ENCODE measurements at places on chromosomes 4 and X. TPM values are rescaled to one million over a fixed set of nuclear protein-coding genes. Genes with fewer than 3 reads are reported as not detected.

GRCh38 chrX:72272868-72273267 lies 4.2 kb downstream of the RPS4X start:
- H3K4me3 ChIP-seq = no peak overlapping the region
- peaks cover 79% of the 10 kb centered on the region for H3K36me3 ChIP-seq
- no peak overlapping the region for H3K27ac ChIP-seq
- no peak for DNase-seq

- H3K27ac ChIP-seq = peak overlapping the region; percentile 100
- no peaks in the 10 kb centered on the region for H3K27me3 ChIP-seq
- peaks cover 61% of the 10 kb centered on the region for H3K4me1 ChIP-seq
- no peaks in the 10 kb centered on the region for H3K36me3 ChIP-seq
Observed at GRCh38 chr4:184475498-184475897, 1.1 kb upstream of the IRF2 start.

GRCh38 chr4:38611676-38612075 lies 52.3 kb upstream of the KLF3 start:
- no peak overlapping the region for H3K27ac ChIP-seq
- H3K27me3 ChIP-seq = no peaks in the 10 kb centered on the region
- no peaks in the 10 kb centered on the region for H3K36me3 ChIP-seq
- no peak overlapping the region for H3K4me3 ChIP-seq

DNA sequence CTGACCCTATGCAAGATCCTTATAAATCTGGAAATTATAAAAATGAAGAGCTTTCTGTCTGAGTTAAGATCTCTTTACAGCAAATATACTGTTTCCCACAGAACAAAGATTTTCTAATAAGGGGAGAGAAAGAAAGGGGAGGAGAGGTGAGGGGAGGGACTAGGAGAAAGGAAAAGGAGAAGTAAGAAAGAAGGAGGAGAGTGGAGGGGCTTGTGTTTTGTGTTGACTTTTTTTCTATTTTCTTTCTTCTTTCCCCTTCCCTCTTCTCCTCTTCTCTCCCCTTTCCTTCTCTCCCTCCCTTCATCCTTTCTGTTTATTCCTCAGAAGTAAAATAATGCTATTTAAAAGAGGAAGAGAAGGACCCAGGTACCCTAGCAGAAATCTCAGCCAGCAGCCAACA lies 6.2 kb downstream of the CXCL6 start:
- H3K4me3 ChIP-seq = no peak overlapping the region
- H3K4me1 ChIP-seq = no peaks in the 10 kb centered on the region
- H3K36me3 ChIP-seq = no peaks in the 10 kb centered on the region
- no peak for DNase-seq
- H3K27ac ChIP-seq = no peak overlapping the region

GRCh38 chr4:110753466-110753865 lies 130.6 kb upstream of the PITX2 start:
- no peak overlapping the region for H3K4me3 ChIP-seq
- no peak overlapping the region for H3K27ac ChIP-seq
- no peaks in the 10 kb centered on the region for H3K27me3 ChIP-seq
- DNase-seq = no peak
- H3K36me3 ChIP-seq = no peaks in the 10 kb centered on the region

GRCh38 chrX:123121241-123121640 lies 62.8 kb upstream of the GRIA3 start:
- no peaks in the 10 kb centered on the region for H3K36me3 ChIP-seq
- H3K27me3 ChIP-seq = no peaks in the 10 kb centered on the region
- no peak overlapping the region for H3K4me3 ChIP-seq

GRCh38 chrX:40127052-40127451 lies 29.3 kb upstream of the BCOR start:
- H3K4me3 ChIP-seq = no peak overlapping the region
- H3K27ac ChIP-seq = no peak overlapping the region
- no peaks in the 10 kb centered on the region for H3K27me3 ChIP-seq
- DNase-seq = no peak
- H3K36me3 ChIP-seq = no peaks in the 10 kb centered on the region

GRCh38 chrX:19889582-19890342 lies 2.4 kb upstream of the SH3KBP1 start:
- H3K27ac ChIP-seq = no peak overlapping the region
- H3K4me1 ChIP-seq = peaks cover 25% of the 10 kb centered on the region
- no peak overlapping the region for H3K4me3 ChIP-seq
- H3K36me3 ChIP-seq = no peaks in the 10 kb centered on the region

GRCh38 chr4:169263791-169264392 lies 6.9 kb downstream of the SH3RF1 start:
- no peak overlapping the region for H3K4me3 ChIP-seq
- H3K4me1 ChIP-seq = peaks cover 23% of the 10 kb centered on the region
- H3K27ac ChIP-seq = no peak overlapping the region
- no peak for DNase-seq

- no peaks in the 10 kb centered on the region for H3K27me3 ChIP-seq
- DNase-seq = no peak
- no peaks in the 10 kb centered on the region for H3K36me3 ChIP-seq
- no peak overlapping the region for H3K27ac ChIP-seq
Observed at GRCh38 chr4:75071317-75071716, 138.4 kb downstream of the PARM1 start.

GRCh38 chr4:8029689-8030088 lies 90.0 kb upstream of the AFAP1 start:
- H3K27me3 ChIP-seq = no peaks in the 10 kb centered on the region
- H3K4me1 ChIP-seq = no peaks in the 10 kb centered on the region
- H3K36me3 ChIP-seq = peaks cover 36% of the 10 kb centered on the region
- no peak overlapping the region for H3K27ac ChIP-seq
- DNase-seq = no peak
- no peak overlapping the region for H3K4me3 ChIP-seq

DNA sequence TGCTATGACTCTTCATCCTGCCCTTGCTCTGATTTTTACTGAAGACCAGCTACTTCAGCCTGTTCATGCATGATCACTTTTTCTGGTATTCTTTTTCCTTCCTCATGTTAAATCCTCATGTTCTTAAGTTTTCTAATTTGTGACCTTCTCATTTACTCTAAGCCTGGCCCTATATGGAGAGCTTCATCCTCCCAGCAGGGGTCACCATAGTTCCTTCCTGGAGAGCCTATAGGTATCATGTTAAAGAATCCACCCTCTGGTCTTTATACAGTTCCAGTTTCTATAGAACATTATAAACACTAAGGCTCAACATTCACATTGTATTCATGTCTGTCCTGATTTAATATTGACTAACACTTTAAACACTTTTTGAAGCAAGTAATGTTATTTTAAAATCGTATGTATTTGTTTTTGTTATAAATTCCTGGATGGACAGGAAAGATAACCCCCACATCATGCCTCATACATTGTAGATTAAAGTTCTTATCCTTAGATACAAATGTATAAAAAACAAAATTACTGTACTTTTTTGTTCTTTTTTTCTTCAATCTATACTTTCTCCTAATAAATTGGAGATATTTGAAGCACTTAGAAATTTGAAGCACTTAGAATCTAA lies 53.8 kb upstream of the OTUD4 start:
- no peaks in the 10 kb centered on the region for H3K36me3 ChIP-seq
- peaks cover 5% of the 10 kb centered on the region for H3K4me1 ChIP-seq

- no peaks in the 10 kb centered on the region for H3K36me3 ChIP-seq
- no peaks in the 10 kb centered on the region for H3K27me3 ChIP-seq
- no peak overlapping the region for H3K4me3 ChIP-seq
- DNase-seq = no peak
Observed at GRCh38 chr4:76962406-76963130, 13.0 kb downstream of the SEPTIN11 start.

GRCh38 chr4:101192244-101192643 lies 155.1 kb downstream of the PPP3CA start:
- peak overlapping the region; percentile 48 for H3K27ac ChIP-seq
- H3K36me3 ChIP-seq = no peaks in the 10 kb centered on the region
- no peak for DNase-seq
- H3K27me3 ChIP-seq = no peaks in the 10 kb centered on the region

DNA sequence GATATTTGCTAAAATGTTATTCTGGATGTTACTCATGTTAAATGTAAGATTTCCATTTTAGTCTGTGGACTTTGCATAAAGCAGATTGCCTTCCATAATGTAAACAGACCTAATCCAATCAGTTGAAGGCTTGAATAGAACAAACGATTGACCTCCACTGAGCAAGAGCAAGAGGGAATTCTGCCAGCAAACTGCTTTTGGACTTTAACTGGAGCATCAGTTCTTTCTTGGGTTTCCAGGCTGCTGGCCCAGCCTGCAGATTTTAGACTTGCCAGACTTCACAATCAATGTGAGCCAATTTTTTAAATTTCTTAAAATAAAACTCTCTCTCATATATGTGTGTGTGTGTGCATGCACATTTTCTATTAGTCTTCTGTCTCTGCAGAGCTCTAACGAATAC lies 1248.8 kb downstream of the ADGRL3 start:
- no peaks in the 10 kb centered on the region for H3K36me3 ChIP-seq
- DNase-seq = no peak
- H3K27me3 ChIP-seq = no peaks in the 10 kb centered on the region

DNA sequence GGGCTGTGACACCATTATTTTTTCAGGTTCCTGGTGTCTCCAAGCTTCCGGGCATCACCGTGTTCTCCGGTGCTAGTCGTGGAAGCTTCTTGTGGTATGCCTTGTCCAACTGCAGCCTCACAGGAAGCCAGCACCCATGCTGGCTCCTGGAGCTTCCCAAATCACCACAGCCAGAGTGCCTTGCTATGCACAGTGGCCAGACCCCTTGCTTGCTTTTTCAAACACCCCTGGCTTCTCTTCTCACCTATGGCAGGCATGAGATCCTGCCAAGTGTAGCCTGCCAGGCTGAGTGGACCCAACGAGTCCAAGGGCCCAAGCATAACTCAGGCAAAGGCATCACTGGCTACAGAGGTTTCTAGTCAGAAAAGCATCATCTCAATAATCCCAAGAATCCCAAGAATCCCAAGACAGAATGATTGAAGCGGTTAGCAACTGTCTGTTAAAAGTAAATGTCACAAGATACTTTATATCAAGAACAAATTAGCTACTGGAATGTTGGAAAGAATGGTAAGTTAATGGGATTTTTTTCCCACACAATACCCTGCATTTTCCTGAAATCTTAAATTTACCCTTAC lies 1522.9 kb downstream of the PCDH18 start:
- H3K27me3 ChIP-seq = no peaks in the 10 kb centered on the region
- no peak for DNase-seq
- no peaks in the 10 kb centered on the region for H3K4me1 ChIP-seq
- no peak overlapping the region for H3K27ac ChIP-seq
- H3K4me3 ChIP-seq = no peak overlapping the region
- H3K36me3 ChIP-seq = no peaks in the 10 kb centered on the region

DNA sequence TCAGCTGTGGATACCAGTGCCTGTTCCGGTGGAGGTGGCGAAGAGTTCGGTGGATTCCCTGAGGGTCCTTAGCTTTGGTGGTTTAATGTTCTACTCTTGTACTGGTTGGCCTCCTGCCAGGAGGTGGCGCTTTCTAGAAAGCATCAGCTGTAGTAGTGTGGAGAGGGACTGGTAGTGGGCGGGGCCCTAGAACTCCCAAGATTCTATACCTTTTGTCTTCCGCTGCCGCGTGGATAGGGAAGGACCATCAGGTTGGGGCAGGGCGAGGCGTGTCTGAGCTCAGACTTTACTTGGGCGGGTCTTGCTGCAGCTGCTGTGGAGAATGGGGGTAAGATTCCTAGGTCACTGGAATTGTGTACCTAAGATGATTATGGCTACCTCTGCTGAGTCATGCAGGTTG lies 390.3 kb downstream of the FAM47A start:
- no peaks in the 10 kb centered on the region for H3K36me3 ChIP-seq
- no peak overlapping the region for H3K4me3 ChIP-seq

GRCh38 chrX:139930916-139931645 lies 1.8 kb downstream of the ATP11C start:
- H3K27ac ChIP-seq = no peak overlapping the region
- peak; percentile 84 for DNase-seq
- H3K36me3 ChIP-seq = no peaks in the 10 kb centered on the region
- H3K4me3 ChIP-seq = peak overlapping the region; percentile 70
- peaks cover 13% of the 10 kb centered on the region for H3K4me1 ChIP-seq
- H3K27me3 ChIP-seq = no peaks in the 10 kb centered on the region

GRCh38 chrX:137352101-137352660 lies 213.7 kb upstream of the ZIC3 start:
- no peak overlapping the region for H3K4me3 ChIP-seq
- no peak overlapping the region for H3K27ac ChIP-seq

DNA sequence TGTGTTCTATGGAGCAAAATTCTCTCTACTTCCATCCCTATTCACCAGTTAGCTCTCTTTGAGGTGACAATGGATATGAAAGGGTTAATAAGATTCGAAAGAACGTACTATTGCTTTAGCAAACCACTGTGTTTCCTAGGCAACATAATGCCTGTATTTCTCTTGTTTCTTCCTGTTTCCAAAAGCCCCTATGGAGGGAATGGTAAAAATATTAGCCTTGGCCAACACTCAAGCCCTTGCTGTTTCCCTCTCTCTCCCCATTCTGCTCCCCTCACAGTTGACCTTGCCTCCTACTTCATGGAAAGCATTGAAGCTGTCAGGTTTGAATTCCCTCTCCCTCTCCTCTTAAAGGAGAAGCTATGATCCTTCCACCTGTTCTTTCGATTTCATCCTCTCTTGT lies 9.6 kb upstream of the PGRMC1 start:
- H3K4me3 ChIP-seq = no peak overlapping the region
- no peaks in the 10 kb centered on the region for H3K36me3 ChIP-seq
- H3K27me3 ChIP-seq = peaks cover 8% of the 10 kb centered on the region
- H3K4me1 ChIP-seq = no peaks in the 10 kb centered on the region

DNA sequence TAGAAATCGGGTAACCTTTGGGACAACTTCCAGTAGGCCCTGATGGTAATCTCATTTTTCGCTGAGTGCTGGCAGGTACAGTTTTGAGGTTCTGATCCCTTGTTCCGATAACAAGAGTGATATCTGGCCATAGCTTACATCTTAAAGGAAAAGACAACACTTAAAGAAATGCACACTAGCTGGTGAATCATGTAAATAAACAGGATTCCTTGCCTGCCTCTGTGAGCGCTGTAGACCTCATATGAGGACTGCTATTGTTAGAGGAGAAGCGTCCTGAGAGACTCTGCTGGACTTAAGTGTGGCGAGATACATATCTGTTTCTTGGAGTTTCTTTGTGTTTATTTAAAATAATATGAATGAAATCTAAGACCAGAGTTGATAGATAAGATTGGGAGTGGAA lies 149.3 kb upstream of the SLC4A4 start:
- no peak for DNase-seq
- H3K4me3 ChIP-seq = no peak overlapping the region
- peaks cover 35% of the 10 kb centered on the region for H3K4me1 ChIP-seq
- no peak overlapping the region for H3K27ac ChIP-seq
- no peaks in the 10 kb centered on the region for H3K36me3 ChIP-seq

HS3ST1 gene
- 7.4 TPM for total RNA-seq

HTRA3 gene
- total RNA-seq = 1.4 TPM

RXFP1 gene
- total RNA-seq = 0.39 TPM

ETDB gene
- not detected for total RNA-seq

AGTR2 gene
- not detected for total RNA-seq

SLITRK4 gene
- 0.46 TPM for total RNA-seq

GPR119 gene
- total RNA-seq = not detected

LUZP4 gene
- not detected for total RNA-seq

POU4F2 gene
- total RNA-seq = not detected

ZMAT1 gene
- 10.8 TPM for total RNA-seq

TMEM150C gene
- total RNA-seq = 22.9 TPM
